Thoracic aorta (tissue), 2 donors: ENCODE measurements at places on chromosomes 7 and 10.

- no peak for DNase-seq
Observed at GRCh38 chr10:73095481-73096021, 1.1 kb downstream of the P4HA1 start.

DNA sequence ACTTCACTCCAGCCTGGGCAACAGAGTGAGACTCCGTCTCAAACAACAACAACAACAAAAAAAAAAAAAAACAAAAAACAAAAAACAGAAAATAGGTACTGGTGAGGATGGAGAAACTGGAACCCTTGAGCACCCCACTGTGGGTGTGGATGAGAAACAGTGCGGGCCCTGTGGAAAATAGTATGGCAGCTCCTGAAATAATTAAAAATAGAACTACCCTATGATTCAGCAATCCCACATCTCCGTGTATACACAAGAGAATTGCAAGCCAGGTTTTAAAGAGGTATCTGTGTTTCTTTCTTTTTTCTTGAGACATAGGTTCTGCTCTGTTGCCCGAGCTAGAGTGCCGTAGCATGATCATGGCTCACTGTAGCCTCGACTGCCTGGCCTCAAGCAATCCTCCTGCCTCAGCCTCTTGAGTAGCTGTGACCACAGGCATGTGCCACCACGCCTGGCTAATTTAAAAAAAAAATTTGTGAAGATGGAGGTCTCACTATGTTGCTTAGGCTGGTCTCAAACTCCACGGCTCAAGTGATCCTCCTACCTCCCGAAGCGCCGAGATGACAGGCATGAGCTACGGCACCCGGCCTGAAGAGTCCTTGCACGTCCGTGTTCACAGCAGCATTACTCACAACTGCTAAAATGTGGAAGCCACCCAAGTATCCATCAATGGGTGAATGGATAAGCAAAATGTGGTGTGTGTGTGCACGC is 39.5 kb downstream of the EBF3 start:
- DNase-seq: no peak

DNA sequence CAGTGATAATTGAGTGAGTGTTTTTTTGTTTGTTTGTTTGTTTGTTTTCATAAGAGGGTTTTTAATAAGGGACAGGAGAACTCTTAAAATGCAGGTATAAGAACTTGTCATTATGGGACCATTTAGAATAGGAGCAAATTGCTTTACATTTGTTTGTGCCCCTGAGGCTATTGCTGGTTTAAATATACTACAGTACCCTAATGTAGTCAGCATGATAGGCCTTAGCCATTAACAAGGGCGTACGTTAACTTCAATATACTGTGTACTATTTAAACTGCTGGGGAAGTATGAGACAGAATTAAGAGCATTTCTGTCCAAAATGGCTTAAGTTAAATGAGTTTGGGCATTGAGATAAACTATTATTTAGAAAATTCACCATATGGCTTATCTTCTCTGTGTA is 26.2 kb downstream of the PRKAR2B start:
- DNase-seq: no peak

DNA sequence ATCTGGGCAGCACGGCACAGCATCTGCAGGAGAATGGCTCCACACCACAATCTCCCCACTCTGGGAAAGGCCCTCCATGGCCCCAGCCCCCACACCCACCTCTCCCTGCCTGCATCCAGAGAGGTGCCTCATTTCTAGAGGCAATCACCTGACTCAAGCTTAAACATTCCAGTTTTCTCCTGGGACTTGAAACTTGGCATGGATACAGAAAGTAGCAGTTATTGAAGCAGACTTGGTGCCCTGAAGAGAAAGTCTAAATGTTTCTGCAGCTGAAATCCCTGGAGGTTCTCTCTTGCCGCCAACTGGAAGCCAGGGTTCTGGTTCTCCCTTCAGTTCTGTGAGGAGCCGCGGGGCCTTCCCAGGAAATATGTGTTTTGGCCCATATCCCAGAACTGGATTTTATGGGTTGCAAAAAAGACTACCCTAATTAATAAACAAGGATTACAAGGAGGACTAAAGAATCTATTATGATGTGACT is 122.8 kb downstream of the SKIDA1 start:
- no peak for DNase-seq

DNA sequence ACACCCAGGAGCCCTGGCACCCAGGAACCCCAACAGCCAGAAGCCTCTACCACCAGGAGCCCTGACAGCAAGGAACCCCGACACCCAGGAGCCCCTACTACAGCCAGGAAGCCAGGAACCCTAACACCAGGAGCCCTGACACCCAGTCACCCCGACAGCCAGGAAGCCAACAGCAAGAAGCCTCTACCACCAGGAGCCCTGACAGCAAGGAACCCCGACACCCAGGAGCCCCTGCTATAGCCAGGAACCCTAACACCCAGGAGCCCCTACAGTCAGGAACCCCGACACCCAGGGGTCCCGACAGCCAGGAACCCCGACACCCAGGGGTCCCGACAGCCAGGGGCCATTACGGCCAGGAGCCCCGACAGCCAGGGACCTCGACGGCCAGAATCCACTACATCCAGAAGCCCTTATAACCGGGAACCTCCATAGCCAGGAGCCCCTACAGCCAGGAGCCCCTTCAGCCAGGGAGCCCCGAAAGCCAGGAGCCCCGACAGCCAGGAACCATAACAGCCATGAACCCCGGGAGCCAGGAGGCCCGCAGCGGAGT is 440 bp upstream of the GLRX3 start:
- no peak for DNase-seq

DNA sequence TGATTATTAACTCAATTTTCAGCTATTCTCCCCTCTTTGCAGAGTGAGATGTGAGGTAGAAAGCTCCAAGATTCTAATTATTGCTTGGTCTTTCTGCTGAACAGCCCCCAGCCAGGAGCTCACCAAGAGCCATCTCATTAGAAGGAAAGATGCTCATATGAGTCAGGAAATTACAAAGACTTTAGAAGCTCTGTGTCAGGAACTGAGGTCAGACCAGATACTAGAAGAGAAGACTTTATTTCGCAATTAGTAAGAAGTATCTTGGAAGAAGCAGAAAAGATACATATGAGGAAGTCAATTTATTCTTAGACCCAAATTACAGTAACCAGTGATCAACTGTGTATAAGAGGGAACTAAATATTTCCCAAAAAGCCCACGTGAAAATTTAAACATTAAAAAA is 626.9 kb downstream of the ZWINT start:
- DNase-seq: no peak

DNA sequence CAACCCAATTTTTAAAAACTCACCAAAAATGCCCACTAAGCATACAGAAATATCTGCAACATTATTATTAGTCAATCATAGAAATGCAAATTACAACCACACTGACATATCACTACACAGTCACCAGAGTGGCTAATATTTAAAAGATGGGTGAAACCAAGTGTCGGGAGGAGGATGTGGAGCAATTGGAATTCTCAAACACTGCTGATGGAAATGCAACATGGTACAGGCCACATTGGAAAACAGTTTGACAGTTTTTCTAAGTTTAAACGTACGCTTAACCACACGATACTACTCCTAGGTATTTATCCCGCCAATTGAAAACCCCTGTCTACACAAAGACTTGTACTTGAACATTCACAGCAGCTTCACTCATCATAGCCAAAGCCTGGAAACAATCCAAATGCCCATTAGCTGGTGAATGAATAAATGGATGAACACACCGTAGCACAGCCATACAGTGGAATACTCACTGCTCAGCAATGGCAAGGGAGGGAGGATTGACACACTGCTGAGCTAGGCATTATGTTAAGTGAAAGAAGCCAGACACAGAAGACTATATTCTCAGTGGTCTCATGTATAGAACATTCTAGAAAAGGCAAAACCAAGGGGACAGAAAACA is 16.3 kb downstream of the GCK start:
- no peak for DNase-seq

GRCh38 chr7:117639966-117640365 is 160.1 kb downstream of the CFTR start:
- DNase-seq: no peak

- no peak for DNase-seq
Observed at GRCh38 chr7:7569081-7569527, 2.4 kb downstream of the MIOS start.

DNA sequence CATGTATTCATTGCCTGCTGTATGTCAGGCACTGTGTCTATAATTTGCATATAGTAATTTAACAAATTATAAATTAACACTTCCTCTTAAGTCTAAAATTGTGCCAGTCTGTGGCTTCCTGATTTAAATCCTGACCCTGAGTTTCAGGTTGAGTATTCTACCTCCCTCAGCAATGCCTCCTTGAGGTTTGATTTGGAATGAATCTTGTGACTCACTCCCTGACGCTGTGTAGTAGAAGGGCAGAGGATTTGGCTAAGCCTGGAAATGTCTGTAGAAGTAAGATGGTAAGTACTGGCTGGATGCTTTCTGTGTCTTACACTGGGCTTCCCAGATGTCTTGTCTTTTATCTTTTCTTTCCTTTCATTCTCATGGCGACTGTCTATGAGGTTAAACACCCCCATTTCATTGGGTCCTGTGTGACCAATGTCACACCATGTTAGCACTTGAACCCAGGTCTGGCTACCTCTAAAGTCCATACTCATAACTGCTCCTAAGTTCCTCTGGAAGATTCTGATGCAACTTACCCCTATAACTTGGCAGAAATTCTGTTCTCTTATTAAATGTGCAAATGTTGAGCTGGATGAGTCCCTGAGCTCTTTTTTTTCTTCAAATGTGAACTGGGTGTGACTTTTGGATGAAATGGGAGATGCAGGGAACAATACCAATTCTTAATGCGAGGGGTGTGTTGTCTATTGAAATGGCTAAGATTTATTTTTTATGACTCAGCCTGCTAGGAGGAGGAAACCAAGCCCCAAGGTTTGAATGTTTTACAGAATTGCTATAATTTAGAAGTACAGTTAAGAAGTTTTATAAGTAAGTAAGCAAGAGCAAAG is 48.5 kb downstream of the PLCE1 start:
- no peak for DNase-seq

DNA sequence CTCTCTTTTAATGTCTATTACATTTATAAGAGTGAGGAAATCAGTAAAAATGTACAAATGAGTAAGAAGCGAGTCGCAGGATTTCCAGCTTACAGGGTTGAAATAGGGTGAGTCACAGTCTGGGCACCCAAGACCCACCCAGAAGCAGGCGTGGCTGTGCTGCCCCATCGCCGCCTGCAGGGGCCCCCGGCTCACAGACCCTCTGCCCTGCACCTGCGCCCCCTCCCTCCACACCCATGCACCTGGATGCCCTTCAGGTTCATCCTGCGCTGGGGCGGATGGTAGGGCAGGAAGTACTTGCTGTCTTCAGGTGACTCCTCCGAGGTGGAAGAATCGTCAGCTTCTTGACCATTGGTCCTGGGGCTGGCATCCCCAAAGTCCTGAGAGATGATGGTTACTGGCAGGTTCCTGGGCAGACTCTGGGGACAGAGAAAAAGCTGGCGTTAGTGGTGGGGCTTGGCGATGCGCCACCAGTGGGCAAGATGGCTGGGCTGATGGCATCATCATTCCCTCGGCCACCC is 90.2 kb upstream of the GNA12 start:
- DNase-seq: no peak

- no peak for DNase-seq
Observed at GRCh38 chr10:105611244-105611798, 970.2 kb downstream of the SORCS3 start.

GRCh38 chr10:3539696-3540383 is 245.2 kb downstream of the KLF6 start:
- no peak for DNase-seq
